ENCODE measurements at places on chromosomes 3 and 15.

- no peak for DNase-seq
Measured at GRCh38 chr3:62888180-62888579, 13.0 kb upstream of the CADPS start.

GRCh38 chr3:64422192-64422591 lies 196.9 kb upstream of the PRICKLE2 start:
- no peak for DNase-seq

DNA sequence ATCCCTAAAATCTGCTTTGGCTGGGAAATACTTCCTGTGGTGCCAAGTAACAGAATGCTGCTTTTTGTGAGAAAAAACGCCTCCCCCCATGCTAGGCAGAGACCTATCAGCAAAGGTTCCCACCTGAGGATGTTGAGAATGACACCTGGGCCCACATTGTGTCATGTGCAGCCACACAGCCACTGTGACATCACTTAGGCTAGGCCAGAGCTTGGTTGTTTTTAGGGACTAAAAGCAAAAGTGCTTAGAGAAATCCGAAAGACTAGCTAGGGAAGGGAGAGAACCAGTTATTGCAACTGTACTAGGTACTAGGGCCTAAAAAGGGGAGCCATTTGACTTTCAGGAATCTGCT lies 6.2 kb downstream of the ZDHHC3 start:
- DNase-seq = no peak

- no peak for DNase-seq
Measured at GRCh38 chr3:127700406-127700805, 27.7 kb downstream of the ABTB1 start.

DNA sequence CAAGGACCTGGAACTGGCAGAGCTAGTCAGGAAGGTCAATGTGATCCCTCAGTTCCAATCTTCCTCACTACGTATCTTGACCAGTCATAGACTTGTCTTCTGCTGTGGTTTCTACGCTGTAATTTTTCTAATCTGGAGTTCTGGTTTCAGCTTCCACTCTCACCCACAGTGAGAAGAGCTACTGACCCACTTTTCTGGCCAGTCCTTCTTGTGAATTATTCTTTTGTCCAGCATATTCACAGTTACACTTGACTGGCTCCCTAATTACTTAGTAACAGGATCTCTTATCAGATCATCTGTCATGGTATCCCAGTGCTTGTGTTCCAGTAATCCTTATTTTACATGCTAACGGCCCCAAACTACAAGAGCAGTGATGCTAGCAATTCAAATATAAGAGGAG lies 72.4 kb upstream of the MME start:
- no peak for DNase-seq

GRCh38 chr3:141920701-141921100 lies 44.3 kb downstream of the ATP1B3 start:
- DNase-seq = no peak

DNA sequence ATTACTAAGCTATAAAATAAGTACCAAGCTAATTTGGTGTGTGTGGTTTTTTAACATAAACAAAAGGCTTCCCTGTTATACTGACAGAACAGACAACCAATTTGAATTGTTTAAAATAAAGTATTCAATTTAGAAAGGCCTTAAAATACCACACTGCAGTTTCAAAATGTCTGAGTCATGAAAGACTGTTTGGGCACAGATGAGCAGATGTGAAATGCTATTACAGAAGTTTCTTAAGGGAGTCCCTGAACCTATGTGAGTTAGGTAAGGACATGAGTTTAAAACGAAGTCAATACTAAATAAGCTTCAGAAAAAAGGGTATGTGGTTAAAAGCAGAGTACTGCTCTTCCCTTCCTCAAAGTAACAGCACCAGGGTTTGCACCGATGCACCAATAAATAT lies 69.7 kb upstream of the SETMAR start:
- no peak for DNase-seq

DNA sequence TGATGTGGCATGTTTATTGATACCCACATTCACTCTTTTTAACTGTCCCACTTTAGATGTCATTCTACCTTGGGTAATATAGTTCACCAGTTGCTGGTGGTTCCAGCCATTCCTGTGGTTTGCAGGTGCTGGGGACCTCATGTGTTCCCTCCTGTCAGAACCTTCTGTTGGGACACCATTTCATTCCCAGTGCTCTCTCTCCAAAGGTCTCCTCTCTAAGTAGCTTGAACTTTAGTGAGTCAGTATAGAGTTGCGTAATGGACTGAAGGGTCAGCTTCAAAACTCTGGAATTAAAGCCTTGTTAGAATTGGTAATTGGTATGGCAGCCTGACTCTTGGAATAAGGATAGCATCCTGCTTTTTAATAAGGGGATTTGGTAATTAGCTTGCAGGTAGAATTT lies 108.5 kb downstream of the PLCL2 start:
- no peak for DNase-seq

GRCh38 chr3:123157598-123158287 lies 44.0 kb upstream of the SEC22A start:
- no peak for DNase-seq

GRCh38 chr3:99330924-99331532 lies 307.4 kb upstream of the COL8A1 start:
- DNase-seq = no peak

GRCh38 chr3:45010811-45011333 lies 15.2 kb upstream of the CLEC3B start:
- no peak for DNase-seq

DNA sequence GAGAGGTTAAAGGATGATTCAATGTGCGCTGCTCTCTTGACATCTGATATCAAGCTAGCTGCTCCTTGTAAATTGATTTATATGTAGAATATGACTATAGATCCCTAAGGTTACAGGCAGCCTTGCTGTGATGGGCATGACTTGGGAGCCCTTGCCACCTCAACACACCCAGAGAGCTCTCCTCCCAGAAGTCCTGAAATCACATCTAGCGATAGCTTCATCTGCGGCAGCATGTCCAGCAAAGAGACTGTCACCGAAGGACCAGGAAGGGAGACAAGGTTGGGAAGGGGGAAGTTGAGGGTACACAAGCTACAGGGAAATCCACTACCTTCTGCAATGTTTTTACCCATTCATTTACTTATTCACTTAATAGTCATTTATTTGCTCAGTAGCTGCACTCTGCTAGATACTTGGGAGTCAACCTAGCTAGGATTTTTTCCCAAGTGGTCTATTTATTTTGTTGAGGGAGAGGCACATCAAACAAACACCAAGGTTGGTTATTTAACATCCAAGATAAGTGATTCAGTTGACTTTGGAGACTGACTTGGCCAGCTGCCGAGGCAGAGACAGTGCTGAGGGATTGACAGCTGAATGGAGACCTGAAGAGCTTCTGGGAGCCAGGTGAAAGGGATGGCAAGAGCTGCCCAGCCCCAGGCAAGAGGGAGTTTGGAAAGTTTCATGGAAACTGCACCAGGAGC lies 205.8 kb upstream of the IL12A start:
- no peak for DNase-seq

- DNase-seq = no peak
Measured at GRCh38 chr15:53588773-53589172, 170.7 kb downstream of the WDR72 start.

DNA sequence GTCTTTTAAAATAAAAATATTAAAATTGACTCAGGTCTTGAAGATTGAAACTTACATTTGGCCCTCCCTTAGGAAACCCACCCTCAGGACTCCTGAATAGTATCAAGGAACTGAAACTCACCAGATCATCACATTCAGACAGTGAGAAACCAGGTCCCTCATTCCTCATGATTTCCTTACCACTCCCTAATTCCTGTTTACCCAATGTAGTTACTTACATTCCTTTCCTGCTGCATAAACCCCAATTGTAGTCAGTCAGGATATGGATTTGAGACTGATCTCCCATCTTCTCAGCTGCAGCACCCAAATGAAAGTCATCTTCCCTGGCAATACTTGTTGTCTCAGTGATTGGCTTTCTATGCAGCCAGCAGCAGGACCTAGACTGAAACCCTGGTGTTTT lies 8.6 kb downstream of the ATP13A4 start:
- DNase-seq = no peak

GRCh38 chr15:71747128-71748083 lies 62.9 kb upstream of the NR2E3 start:
- no peak for DNase-seq

DNA sequence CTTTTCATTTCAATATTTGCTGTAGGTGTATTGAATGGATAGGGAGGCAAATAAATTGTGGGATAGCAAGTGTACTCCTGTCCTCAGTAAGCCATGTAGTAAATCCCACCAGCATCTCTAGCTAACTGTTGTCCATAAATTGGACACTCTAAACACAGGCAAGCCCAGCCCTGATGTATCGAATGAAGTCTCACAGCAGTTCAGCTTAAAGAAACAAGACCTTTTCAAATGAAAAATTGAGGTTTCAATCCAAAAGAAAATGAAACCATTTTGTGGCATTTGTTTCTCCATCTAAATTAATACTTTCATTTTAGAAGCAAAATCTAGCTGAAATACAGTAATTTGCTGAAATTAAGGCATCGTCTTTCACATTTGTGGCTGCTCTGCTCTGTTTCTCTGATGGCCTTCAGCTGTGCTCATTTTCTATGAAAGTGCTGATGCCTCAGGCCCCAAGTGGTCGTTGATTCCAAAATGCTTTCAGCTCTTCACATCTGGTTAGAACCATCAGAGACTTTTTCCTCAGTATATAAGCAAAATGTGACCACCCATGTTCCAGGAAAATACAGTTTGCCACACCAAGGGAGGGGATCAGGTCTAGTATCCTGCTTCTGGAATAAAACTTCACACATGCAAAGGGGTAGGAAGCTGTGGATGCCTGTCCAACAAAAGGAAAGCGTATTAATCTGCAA lies 245.0 kb downstream of the ZMAT3 start:
- no peak for DNase-seq

DNA sequence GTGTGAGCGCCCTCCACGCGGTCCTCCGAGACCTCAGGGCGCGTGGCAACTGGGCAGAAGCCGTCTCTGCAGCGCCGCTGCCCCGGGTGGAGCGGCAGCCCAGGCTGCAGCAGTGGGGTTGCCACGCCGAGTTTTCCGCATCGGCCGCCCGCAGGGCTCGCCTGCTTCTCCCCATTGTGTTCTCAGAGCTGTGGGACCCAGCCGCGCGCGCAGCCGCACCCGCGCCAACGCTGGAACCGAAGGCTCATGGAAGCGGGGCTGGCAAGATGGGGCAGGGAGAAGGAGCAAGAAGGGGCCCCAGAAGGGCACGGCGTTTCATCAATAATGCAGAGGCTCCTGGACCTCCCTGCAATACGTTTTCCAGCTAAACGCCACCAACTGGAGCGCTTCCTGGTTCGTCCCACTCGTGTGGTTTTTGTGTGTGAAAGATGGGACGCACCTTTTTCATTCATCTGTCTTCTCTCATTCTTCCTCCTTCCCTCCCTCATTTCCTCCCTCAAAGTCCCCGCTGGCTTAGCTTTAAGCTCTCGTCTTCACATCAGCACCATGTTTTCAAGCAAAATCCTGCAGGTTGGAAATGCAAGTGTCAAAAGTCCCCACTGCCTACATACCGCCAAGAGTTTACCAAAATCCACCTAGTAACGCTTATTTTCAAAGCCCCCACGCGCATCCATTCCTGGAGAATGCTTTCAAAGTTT lies 1.2 kb downstream of the ROBO1 start:
- DNase-seq = no peak

- DNase-seq = no peak
Measured at GRCh38 chr3:76177610-76178009, 392.3 kb upstream of the ZNF717 start.

- DNase-seq = no peak
Measured at GRCh38 chr3:114285648-114286230, 8.1 kb upstream of the TIGIT start.

- no peak for DNase-seq
Measured at GRCh38 chr3:14791343-14791945, 27.3 kb upstream of the FGD5 start.

- no peak for DNase-seq
Measured at GRCh38 chr15:39669661-39670060, 88.8 kb downstream of the THBS1 start.

- DNase-seq = no peak
Measured at GRCh38 chr3:120864541-120864940, 43.5 kb upstream of the STXBP5L start.

GRCh38 chr15:87736891-87737389 lies 519.6 kb downstream of the NTRK3 start:
- DNase-seq = no peak

DNA sequence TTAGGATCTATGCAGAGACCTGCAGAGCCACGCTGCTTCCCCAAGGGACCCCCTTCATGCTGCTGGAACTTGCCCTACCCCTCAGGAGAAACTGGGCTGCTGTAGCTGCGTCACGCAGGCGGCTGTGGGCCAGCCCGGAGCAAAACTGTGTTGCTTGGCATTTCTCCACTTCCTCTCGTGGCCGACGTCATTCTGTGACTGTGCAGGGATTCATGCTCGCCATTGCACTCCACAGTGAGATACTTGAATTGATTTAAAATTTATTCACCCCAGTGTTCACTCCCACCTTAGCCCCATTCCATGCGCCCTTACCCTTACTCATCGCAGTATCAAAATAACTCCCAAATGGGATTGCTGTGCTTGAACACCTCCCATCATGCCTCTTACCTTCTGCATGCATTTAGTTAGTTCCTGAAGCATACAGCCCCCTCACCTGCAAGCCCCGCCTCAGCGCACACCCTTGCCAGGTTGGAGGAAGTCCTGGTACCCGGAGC lies 45.7 kb downstream of the TMEM44 start:
- DNase-seq = no peak

- no peak for DNase-seq
Measured at GRCh38 chr3:30448450-30449289, 157.7 kb upstream of the TGFBR2 start.

GRCh38 chr3:159739969-159740368 lies 248.7 kb upstream of the IL12A start:
- no peak for DNase-seq

DNA sequence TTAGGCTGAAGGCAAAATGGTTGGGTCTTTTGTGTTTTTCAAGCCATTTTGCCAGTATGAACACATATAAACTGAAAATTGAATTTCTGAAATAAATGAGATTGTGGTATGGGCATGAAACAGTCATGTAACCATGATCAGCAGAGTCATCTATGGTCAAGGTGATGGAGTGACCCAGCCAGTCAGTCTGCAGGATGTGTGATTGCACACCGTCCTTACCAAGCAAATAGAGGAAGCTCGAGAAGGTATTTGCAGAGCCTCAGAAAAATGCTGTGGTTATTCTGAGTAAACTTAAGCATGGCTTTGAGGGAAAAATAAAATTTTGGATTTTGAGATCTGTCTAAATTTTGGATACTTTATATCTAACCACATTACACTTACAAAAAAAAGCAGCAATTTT lies 95.9 kb upstream of the RNF7 start:
- no peak for DNase-seq

- no peak for DNase-seq
Measured at GRCh38 chr15:86036243-86036642, 43.4 kb upstream of the AGBL1 start.

GRCh38 chr15:23602124-23602523 lies 36.6 kb downstream of the MKRN3 start:
- no peak for DNase-seq

DNA sequence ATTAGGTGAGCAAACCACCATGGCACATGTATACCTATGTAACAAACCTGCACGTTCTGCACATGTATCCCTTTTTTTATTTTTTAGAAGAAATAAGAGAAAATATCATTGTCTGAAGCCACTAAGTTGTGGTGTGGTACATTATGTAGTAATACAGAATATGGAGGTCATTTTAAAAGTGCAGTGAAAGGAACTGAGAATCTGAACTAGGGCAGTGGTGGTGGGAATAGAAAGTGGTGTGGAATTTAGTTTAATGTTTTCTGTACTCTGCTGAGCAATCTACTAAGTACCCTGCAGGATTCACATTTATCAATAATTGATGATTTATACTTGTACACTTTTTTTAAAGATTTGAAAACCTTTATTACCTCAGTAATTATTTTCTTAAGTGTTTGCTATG lies 283.5 kb downstream of the CHL1 start:
- DNase-seq = no peak
